ENCODE measurements at places on chromosomes 3 and 15.

- DNase-seq = no peak
These were observed 7.1 kb downstream of the KAT2B start for GRCh38 chr3:20047341-20047779.

DNA sequence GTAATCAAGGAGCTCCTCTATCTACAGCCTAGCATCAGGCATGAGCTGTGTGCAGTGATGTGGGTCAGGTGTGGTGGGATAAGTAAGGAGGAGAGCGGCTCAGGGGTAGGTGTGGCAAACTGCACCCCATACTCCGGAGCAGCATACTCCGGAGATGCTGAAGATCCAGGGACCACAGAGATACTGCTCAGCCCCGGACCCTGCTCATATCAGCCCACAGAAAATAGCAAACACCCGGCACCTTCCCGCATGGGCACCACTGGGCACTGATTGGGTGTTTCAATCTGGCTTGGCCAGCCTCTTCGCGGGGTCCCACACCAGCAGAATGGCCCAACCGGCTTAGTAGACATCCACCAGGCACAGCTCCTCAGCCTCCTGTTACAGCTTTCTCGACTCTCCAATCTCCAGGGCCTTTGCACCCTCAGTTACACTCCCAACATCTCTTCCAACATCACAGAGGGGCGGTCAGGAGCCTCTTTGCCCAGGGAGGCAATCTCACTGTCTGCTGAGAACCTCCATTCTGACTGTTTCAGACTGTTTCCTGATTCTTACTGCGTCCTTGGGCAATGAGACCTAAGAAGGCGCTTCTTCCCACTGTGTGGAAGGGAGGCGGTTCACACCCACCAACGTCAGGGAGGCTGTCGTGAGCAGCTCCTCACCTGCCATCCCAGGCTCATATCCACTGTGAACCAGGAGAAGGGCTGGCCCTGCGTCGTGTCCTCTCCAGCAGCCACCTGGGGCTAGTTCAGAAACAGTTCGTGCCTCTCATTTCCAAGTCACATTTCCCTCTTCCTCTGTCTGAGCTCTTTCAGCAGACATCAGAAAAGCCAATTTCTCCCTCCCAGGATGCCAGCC, 59.8 kb downstream of the CAPN7 start:
- DNase-seq = peak; percentile 72

DNA sequence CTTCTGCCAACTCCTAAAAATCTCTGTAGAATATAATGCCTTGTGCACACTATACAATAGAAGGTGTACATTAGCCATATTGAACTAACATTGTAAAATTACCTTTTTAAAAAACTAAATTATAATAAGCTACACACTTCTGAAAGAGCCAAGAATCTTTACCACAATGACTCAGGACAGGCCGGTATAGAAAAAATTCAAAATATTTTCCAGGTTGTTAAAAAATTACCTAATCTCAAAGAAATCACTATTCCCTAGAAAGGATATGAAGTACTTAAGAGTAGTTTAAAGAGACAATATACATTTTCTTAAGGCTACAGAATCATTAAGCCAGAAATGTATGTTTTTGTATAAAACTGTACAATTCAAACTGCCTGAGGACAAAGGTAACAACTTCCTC, 48.5 kb downstream of the TJP1 start:
- DNase-seq = no peak

DNA sequence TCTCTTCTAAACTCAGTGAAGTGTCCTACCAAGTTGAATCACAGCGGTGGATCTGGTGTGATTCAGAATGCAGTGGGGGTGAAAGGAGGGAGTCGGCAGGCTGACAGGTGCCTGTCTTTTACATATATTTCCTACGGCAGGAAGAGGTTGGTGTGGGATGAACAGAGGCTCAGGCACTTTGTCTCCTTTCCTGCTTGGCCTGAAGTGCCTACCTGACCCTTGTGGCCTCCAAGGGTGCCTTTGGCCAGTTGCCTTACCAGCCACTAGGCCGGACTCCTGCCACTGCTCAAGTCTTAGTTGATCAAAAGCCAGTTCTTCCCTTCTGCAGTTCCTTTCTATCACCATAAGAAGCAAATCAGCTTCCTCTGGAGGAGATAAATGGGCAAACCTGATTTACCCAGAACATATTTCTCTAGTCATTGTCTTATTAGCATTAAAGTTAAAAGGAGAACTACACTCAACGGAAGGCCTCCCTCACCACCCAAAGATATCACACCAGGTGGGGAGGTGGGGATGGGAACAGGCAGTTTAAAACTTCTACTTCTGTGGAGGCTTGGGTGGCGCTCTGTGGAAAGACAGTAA, 52.1 kb downstream of the CRTC3 start:
- DNase-seq = no peak

DNA sequence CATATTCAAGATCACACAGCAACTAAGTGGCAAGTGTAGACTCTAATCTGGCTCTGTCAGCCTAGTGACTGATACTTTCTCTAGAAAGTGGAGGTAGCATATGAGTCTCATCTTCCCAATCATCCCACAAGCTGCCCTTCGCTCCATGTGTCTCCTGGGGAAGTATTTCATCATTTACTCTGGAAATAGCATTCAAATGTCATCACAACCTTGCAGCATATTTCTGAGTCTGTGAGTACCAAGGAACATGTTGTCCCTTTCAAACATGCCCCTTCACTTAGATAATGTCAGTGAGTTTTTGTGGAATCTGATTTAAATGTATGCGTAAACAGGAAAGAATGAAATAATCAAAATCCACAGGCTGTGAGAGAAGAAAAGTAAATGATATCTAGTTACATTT, 322.9 kb downstream of the SLC9A9 start:
- no peak for DNase-seq

DNA sequence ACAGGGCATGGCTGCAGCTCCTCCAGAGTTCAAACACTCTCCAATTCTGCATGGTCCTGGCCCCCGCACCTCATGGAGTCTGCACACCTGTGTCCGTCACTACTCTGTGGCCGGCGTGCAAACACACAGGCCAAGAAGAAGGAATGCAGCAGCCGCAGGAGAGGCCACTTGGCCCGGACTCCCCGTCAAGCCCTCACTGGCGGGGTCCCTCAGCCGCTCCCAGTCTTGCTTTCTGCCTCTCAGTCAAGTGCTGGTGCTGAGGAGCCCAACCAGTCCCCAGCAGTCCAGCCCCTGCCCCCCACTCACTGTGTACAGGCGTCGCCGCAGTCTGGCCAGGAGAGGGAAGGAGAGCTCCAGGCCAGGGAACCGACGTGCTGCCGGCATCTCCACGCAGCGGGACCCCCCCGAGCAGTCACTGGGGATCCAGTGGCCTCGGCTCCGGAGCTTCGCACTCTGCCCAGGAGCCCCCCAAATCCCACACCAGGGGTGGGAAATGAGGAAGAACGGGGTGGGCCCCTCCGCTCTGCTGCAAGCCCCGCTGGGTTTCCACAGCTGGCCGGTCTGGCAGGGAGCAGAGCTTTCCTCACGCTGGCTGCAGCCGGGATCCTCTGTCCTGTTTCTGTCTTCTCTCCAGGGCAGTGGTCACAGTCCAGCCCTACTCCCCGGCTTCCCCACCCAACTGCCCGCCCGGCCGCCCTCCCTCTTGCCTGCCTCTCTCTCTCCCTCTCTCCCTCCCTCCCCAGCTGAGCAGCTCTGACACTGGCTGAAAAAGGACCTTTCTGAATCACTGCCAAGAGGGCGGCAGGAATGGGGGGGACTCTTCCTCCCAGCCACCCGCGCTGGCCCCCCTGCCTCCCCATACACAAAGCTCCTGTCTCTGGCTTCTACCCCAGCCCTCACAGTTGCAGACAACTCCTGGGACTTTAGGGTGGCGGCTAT, 16.0 kb downstream of the TNK2 start:
- DNase-seq = no peak

DNA sequence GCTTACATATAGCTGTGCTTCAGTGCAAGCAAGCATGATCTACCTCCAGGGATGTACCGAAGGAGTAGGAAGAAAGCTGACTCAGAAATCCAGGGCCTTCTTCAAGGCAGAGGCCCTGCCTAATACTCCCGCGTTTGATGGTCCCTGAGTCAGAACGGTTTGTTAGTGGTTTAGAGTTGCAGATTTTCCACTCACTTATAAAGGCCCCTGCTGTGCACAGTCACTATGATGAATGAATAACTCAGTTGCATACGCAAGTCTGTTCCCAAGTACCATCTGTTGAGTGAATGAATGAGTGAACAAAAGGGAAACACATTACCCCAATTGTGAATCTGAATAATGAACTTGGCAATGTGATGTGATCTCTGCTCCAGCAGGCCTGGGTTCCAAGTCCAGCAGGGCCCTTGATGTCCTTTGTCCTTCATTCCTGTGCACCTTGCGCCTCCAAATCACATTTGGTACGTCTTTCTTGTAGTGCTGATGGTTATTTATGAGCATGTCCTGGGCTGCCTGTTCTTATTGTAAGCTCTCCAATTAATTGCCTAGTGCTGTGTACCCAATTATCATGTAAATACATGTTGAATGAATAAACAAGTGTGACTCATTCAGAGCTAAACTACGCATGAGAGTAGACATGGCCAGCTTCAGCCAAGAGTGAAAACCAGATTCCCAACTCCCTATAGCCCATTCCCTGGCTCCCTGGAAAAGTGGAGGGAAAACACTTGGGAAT, 85.3 kb upstream of the LIMD1 start:
- DNase-seq = no peak

DNA sequence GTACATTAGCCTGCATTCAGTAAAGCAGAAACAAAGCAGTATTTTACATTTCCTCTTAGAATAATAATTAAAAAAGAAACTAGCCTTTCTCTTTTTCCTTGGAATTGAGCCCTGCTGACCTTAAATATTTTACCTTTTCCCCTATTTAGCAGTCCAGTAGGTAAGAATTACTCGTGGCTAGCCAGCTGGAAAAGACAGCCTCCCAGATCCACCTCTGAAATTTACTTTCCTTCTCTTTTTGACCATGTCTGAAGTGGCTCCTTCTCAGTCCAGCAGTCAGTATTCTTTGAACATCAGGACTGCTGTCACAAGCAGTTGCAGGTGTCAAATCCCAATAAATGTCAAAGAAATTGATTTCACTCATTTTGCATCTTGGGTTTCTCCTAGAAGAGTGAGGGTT, 311.5 kb upstream of the DCBLD2 start:
- no peak for DNase-seq

- no peak for DNase-seq
These were observed 8.2 kb upstream of the PDHB start for GRCh38 chr3:58441514-58442450.

DNA sequence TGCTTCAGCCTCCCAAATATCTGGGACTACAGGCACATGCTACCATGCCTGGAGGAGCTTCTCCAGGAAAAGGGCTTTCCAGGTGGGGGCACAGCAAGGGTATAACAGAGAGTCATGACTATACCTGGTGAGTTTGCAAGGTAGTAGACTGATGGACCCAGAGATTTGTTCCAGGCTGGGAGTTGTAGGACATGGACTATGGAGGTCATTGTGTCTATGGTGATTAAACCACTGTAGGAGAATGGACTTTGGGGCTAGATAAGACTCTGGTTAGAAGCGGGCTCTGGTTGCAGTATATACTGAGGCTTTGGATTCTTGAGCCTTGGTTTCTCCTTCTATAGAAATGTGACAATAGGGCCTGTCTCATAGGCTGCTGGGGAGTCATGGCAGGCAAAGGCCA, 104.7 kb downstream of the EPHB1 start:
- DNase-seq = no peak

GRCh38 chr15:28942046-28942445, 56.3 kb downstream of the APBA2 start:
- DNase-seq = peak; percentile 64

GRCh38 chr3:6351752-6352151, 509.2 kb upstream of the GRM7 start:
- no peak for DNase-seq

DNA sequence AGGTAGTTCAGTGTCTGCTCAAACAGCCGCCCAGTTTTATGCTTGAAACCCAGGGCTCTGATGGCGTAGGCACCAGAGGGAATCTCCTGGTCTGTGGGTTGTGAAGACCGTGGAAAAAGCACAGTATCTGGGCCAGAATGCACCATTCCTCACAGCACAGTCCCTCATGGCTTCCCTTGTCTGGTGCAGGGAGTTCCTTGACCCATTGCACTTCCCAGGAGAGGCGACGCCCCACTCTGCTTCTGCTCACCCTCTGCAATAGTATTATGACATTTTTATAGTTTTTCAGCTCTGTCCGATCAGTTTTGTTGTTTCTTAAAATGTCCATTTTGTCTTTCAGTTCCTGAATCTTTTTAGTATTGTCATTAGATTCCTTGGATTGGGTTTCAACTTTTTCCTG, 343.5 kb downstream of the EDEM1 start:
- DNase-seq = no peak

DNA sequence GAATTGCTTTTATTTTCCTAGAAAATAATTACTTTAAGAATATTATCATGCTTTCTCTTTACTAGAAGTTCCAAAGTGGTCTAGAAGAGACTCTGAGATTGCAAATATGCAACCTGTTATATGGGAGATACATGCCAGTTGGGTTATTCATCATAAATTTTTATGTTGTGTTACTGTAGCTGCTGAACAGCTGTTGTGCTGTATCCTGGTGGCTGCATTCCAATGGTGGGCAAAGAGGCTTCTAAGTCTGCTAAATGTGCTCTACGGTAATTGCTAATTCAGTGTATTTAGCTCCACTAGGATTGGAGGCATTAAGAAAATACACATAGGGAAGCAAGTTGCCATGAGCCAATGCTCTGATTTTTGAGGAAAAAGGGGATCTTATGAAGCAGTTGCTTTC, 409.0 kb downstream of the TUSC7 start:
- DNase-seq = no peak

DNA sequence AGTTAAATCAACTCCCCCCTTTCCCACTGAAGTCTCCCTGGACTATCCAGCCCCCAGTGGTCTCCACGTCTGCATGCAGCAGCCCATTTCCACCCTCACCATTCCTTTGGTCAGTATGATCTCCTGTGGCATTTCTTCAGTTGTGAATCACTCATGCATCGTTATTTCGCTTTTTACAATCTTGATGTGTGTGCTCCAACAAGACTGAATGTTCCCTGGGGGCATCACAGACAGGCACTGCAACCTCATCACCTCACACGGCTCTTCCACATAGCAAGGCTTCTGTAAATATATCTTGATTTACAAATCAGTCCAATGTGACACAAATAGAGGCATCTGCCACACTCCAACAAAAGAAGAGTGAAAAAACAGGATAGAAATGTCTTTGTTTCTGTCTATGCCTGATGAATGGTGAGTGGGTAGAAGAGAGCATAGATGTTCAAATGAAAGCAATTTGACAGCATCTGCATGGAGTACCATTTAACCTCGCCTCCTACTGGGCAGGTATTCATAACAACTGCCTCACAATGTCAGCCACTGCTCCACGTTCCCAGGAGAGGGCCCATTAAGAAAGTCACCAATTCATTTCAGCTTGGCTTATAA, 5.2 kb downstream of the HEG1 start:
- DNase-seq = no peak
